ENCODE measurements at places on chromosomes 5 and 9.

GRCh38 chr9:2290382-2290781 is 275.2 kb downstream of the SMARCA2 start:
- DNase-seq: no peak

DNA sequence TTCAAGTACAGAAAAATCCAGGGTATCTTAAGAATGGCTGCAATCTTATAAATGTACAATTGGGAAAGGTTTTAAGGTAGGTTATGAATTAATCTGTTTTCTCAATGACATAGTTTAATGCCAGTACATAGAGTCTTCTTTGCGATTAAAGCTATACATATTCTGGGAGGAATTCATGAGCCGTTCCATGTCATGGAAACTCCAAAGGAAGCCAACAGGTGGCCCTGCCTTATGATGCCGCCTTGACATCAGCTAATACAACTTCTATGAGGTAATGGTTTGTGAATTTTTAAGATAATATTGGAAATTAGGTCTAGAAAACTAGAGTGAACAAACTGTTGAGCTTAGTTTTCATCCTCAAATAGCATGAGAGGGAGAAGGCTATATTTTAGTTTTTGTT is 713.4 kb downstream of the EFNA5 start:
- no peak for DNase-seq

- DNase-seq: no peak
Measured at GRCh38 chr5:155274484-155274883, 260.9 kb downstream of the KIF4B start.

GRCh38 chr9:94096819-94097577 is 12.7 kb downstream of the PTPDC1 start:
- DNase-seq: no peak

Measured in activated CD4-positive, alpha-beta T cell treated with anti-CD3 and anti-CD28 coated beads, Interleukin-2, amount 50 U/mL, for 4 hours (primary cell).